Activated naive CD4-positive, alpha-beta T cell treated with Interleukin-2 at 50 U/mL for 16 hours (primary cell): ENCODE measurements at places on chromosomes 5 and 9.

GRCh38 chr5:97192580-97193354 is 9.7 kb upstream of the RIOK2 start:
- DNase-seq: no peak

DNA sequence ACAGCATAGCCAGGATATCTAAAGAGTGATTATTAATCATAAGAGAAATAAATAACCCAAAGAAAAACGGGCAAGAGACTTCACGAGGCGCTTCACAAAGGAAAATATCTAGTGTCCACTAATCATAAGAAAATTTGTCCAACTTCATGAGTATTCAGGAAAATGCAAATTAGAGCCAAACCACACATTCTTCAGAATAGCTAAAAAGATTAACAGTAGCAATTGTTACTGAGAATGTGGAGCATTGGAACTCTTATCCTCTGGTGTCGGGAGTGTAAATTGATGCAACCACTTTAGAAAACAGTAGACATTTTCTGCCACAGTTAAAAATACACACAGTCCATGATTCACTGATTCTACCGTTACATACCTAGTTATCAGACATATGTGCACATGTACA is 145.7 kb downstream of the CWC27 start:
- no peak for DNase-seq

DNA sequence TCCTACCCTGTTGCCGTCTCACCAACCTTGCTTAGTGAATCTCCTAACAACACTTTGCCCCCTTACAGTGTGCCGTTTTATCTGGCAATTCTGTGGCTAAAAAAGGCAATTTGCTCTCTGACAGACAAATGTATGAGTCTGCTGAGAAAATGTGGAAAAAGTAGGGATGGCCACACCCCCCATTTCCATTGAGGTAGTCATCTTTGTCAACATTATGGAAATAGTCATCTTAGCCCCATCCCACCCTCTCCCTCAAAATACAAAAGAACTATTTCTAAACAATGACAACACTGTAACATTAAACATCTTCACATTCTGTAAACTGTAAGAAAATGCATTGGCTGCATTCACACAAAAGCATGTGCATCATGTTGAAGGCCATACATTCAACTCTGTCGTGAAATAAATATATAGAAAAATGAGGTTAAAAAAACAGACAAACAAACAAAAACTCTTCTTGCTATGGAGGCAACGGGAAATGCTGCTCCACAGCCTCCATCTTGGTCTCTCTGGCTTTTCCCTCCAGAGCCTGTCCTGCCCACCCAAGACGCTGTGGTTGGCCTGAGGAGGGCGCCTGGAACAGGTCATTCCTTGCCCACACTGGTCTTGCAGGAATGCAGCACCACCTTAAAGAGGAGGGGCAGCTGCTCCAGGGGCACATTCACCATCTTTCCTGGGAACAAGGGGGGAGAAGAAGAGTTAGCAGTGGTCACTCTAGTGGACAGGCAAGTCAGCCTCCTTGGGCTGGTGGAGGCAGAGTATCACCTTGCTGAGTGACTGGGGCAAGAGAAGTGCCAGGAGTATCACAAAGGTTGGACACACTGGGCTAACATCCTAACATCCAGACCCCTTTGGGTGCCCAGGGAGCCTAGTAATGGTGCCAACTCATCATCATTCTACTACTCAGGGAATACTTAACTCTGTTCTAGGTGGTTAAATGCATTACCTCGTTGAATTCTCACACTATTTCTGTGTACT is 15.2 kb upstream of the NR5A1 start:
- DNase-seq: no peak

DNA sequence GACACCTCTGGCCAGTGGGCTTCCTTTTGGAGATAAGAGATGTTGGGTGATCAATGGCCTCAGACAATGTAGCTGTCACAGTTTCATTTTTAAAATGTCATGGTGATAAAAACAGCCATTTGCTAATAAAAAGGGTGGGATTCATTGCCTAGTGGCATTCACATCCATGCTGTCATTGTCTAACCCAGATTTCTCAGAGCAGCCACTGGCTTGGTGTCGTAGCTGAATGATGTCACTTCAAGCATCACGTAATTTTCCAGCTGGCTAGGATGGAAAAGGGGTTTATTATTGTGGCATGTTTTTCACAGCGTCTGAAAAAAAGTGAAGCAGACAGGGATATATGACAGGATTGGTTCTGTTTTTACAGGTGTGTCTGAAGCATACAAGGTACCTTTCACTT is 184.7 kb downstream of the AOPEP start:
- DNase-seq: no peak

DNA sequence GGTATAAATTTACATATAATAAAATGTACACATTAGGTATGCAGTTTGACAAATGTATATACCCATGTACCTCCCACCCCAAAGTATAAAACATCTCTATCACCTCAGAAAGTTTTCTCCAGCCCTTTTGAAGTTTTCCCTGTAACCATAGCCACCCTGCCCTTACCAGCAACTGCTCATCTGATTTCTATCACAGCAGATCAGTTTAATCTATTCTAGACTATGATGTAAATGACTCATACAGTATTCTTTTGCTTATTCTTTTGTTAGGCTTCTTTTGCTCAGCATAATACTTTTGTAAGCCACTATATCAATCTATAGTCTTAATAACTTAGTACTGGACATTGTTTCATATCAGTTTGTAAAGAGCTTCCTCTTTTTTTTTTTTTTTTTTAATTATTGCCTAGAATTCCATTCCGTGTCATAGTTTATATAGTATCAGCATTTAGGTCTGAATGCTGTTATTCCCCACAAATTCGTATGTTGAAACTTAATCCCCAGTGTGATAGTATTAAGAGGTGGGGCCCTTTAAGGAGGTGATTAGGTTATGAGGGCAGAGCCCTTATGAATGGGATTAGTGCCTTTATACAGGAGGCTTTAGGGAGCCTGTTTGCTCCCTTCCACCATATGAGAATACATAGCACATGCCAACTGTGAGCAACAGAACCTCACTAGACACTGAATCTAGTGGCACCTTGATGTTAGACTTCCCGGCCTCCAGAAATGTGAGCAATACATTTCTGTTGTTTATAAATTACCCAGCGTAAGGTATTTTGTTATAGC is 20.3 kb downstream of the MELK start:
- no peak for DNase-seq

- DNase-seq: no peak
Observed at GRCh38 chr9:20286154-20286700, 336.1 kb downstream of the MLLT3 start.

DNA sequence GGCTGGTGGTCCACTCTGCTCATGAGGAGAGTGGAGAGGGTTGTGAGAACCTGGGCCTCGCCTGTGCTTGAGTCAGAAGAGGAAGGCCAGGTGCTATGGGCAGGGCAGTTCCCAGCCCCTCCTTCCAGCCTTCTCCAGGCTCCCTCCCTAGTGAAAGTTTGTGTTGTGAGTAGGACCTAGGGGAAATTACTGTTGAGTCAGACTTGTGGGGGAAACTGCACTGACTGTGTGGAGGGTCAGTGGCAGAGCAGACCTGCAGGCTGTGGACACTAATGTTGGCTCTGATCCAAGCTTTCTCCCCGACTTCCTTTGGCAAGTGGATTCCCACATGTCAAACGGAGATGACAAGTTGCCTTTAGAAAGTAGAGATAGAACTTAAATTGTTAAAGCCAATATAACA is 102.6 kb downstream of the ARHGAP26 start:
- DNase-seq: no peak

- DNase-seq: no peak
Observed at GRCh38 chr9:10204276-10204675, 408.5 kb downstream of the PTPRD start.

- no peak for DNase-seq
Observed at GRCh38 chr5:169651526-169651925, 14.5 kb downstream of the DOCK2 start.

DNA sequence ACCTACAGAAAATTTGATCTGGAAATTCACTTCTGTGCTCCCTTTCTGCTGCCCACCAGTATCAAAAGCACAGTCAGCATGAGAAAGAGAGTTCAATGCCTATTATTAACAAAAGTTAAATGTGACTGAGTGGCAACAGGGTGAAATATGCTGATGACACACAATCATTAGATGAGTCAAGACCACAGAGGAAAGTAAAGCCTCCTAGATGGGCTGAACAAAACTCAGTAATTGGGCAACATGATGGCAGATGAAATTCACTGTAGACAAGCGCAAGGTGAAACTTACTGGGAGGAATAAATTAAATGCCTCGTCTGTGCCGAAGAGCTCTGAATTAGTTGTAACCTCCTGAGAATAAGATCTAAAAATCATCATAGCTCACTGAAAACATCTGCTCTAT is 752.8 kb downstream of the IRX1 start:
- DNase-seq: no peak

GRCh38 chr9:134570151-134570621 is 71.4 kb upstream of the COL5A1 start:
- DNase-seq: no peak

DNA sequence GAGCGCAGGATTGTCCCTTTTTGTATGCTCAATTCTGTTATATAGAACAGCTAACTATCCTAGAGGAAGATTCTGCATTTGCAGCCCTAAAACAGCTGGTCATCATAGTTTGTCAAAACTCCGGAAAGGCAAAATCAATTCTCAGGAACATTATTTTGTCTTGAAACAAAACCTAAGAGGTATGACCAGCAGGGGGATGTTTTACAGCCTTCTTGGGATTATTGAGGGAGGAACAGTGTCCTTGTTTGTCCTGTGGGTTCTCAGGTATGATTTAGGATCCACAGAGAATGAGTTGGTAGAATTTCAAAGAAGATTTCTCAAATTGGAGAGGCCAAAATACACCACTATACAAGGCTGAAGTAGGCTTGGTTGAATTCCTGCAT is 136.4 kb downstream of the ZSWIM6 start:
- no peak for DNase-seq

- no peak for DNase-seq
Observed at GRCh38 chr9:114207034-114207810, 51.9 kb downstream of the COL27A1 start.

DNA sequence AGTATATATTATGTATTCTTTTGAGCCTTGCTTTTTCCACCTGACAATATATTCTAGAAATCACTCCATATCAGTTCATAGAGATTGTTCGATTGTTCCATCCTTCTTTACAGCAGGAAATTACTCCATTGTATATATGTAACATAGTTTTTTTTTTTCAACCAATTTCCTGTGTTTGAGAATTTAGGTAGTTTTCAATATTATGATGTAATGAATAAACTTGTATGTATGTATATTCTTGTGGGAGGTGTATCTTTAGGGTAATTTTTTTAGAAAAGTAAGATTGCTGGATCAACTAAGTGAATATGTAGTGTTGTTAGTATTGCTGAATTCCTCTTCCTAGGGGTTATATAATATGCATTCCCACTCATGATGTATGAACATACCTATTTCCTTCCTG is 165.9 kb upstream of the PITX1 start:
- DNase-seq: no peak

- no peak for DNase-seq
Observed at GRCh38 chr9:5375790-5376477, 36.3 kb upstream of the RLN1 start.

DNA sequence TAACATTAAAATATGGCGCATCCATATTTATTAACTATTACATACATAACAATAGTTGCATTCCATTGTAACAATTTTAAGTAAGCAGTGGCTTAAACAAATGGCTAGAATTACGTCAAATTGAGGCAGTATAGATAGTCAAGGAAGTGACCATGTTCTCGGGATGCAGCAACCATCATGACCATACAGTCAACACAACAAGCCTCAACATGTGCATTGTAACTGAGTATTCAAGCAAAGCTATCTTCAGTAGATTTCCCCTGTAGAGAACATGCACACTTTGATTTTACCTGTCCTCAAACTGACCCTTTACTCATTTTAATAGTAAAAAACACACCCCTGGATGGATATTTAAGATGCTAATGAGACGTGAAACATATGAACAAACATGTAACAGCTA is 356.4 kb downstream of the HINT1 start:
- no peak for DNase-seq

DNA sequence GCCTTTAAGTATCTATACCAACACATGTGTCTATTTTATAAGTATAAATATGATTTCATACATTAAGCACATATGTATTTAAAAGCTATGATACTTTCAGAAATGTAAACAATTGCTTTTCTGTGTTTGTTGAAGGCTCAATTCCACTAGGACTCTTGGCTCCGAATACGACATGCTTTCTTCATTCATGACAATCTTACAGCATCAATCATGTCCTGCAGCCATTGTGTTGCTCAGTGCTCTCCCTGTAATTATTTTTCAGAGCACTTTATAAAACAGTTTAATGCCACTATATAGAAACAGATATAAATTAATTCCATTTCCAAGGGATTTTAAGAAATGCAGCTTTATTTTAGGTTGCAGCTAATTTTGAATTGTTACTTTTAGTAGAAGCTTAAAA is 167.3 kb downstream of the TAF11L14 start:
- DNase-seq: no peak

DNA sequence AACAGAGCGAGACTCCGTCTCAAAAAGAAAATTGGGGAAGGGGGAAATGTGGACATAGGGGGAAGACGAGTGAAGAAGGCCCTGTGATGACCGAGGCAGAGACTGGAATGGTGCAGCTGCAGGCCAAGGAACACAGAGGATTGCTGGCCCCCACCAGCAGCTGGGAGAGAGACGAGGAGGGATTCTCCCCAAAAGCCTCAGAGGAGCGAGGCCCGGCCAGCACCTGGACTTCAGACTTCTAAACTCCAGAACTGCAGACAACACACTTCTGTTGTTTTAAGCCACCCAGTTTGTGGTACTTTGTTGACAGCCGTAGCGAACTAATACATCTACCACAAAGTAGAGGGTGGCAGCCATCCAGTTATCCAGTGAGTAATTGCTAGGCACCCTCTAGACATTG is 124.6 kb downstream of the ATPSCKMT start:
- no peak for DNase-seq

DNA sequence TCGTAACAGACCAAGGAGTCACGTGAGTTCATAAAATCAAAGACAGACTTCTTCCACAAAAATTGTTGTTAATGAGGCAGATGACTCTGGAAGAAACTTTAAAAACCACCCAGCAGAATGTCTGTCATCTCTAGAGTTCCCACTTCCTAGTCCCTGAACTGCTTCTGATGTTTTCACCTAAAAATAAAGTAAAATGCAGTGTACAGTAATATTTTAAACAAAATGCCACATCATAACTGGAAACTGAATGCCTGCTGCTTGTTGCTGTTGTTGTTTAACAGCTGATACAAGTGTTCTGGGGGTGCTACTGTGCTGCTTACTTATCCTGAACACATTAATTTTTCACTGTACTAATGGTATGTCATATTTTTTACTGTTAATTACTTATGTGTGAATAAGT is 577.2 kb downstream of the MTRR start:
- DNase-seq: no peak

- no peak for DNase-seq
Observed at GRCh38 chr5:169354921-169355320, 54.0 kb upstream of the SLIT3 start.
